Stimulated activated naive CD4-positive, alpha-beta T cell treated with Interleukin-2 at 50 U/mL for 16 hours (primary cell): ENCODE measurements at places on chromosomes 5 and 9.

DNA sequence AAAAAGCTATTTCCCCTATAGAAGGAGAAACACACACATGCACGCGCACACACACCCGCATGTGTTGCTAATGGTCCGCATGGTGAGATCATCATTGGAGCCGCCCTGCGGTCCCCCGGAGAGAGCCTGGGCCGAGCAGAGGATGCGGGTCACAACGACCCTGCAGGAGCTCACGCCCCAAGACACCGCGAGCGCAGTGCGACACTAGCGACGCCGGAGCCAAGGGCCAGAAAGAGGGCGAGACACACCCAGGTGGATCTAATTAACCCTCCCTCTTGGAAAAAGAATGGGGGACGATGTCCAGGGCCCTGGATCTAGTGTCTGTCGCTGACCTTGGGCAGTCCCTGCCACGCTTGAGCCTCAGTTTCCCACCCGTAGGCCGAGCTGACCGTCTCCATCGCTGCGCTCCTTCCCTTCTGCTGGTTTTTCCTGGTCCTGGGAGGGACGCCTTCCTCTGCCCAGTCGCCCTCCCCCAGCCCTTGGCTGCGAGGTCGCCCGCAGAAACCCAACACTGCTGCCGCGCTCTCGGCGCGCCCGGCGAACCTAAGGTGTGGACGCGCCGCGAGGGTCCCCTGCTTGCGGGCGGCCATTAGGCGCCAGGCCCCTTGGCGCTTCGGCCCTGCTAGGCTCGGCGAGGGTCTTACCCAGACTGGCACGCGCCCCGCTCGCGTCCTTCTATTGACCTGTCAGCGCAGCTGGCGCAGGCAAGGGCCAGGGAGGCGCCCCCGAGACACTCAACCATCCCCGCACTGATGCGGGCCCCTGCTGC lies 47.5 kb upstream of the RNF20 start:
- DNase-seq = no peak

- DNase-seq = no peak
Measured at GRCh38 chr5:19531374-19531952, 456.5 kb downstream of the CDH18 start.

GRCh38 chr5:31844622-31845345 lies 205.9 kb downstream of the PDZD2 start:
- DNase-seq = no peak

- DNase-seq = no peak
Measured at GRCh38 chr5:153711755-153712154, 221.3 kb downstream of the GRIA1 start.
